ENCODE measurements at places on chromosomes 11 and 22.

- DNase-seq, result no peak
Measured at GRCh38 chr11:45698777-45699497, 33.5 kb upstream of the CHST1 start.

DNA sequence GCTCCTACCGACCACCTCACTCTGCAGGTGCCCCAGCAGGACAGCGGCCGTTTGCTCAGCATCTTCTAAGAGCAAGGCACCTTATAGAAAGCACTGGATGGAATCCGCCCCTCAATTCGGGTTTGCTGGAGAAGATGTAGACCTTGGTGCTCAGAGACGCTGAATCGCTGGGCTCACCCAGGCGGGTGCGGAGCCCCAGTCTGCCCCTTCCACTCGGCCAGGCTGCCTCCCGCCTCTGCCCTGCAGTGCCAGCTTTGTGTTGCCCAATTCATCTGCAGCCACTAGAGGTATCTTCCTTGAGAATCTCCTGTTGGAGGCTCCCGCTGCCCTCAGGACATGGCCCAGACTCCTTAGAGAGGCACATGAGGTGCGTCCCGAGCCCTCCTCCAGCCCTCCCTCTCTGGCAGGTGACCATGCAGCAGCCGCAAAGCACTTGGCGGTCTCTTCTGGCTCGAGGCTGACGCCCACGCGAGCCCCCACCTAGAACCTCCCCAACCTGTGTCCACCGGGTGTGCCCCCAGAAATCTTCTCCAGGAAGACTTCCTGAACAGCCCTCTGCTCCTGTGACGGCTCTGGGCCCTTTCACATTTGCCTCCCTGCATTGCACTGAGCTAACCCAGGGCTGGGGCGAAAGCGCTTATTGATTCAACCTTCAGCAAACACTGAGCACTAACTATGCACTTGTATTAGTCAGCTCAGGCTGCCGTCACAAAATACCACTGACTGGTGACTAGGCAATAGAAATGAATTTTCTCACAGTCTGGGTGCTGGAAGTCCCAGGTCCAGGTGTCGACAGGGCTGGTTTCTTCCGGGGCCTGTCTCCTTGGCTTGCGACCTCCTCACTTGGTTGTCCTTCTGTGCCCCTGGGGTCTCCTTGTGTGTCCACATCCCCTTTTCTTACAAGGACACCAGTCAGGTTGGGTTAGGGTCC is 117.5 kb downstream of the WNT7B start:
- DNase-seq, result no peak

- DNase-seq, result no peak
Measured at GRCh38 chr22:33569018-33569417, 351.3 kb downstream of the LARGE1 start.

- DNase-seq, result no peak
Measured at GRCh38 chr11:60328460-60328859, 1.4 kb downstream of the MS4A6E start.

- no peak for DNase-seq
Measured at GRCh38 chr11:92473736-92474135, 249.1 kb downstream of the FAT3 start.

DNA sequence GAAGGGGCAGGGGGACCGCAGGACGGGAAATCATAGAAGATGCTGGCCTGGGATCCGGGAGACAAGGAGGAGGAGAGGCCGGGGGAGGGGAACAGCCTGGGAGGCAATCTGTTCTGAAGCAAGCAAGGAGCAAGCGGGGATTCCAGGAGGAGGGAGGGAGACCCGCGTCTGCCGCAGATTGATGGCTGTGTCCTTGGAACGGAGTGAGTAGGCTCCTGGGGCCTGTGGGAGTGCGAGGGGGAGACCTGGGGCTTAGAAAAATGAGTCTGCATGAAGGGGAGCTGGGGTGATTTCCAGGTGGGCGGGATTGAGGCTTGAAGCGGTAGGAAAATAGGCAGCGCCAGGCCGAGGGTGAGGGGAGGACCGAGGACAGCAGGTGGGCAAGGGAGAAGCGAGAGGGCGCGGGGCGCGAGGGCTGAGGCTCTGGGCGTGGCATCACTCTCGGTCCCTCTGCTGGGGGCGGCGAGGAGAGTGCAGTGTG is 1.6 kb upstream of the LRRC55 start:
- no peak for DNase-seq

- DNase-seq, result no peak
Measured at GRCh38 chr22:19525116-19525660, 978 bp upstream of the CLDN5 start.
